ENCODE measurements at places on chromosomes 6 and 20.

DNA sequence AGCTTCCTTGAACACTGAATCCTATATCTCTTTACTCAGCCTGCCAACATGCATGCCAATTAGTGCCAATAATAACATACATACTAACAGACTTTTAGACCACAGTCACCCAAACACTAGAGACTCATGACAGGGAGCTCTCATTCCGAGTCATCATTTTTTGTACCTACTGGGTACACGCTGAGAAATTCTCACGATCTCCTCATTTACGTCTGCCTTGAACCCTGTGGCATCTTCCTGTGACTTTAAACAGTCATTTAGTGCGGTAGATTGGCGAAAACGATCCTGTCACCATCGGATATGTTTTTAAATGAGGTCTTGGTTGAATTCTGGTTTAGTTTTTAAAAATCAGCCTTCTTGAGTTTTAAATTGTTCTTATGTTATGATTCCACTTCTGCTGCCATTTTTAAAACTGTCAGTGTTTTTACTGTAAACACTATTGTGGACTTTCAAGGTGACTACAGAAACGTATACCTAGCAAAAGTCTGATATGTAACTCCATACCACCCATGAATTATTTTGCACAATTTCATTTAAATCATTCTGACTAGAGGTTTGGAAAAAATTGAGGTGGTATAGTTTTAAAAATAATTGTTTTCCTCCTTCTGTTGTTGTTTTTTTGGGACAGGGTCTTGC, 275.4 kb downstream of the TSHZ2 start:
- no peak for DNase-seq

DNA sequence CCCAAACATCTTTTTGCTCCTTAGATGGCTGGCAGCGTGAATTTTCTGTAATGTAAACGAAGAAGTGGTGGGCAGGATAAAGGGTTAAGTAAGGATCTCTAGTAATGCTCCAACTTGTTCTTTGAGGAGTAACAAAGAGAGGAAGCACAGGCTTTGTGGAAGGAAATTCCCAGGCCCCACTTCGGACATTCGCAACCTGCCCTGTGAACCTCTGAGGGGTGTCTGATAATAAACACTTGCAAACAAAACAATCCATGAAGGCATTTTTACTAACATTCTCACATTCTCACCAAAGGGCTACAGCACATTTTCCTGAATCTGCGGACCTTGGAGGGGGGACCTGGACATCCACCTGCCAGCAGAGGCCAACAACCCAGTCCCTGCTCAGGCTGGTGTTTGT, 25.8 kb upstream of the ADGRF5 start:
- DNase-seq = no peak

GRCh38 chr6:62391358-62391757, 105.3 kb upstream of the KHDRBS2 start:
- no peak for DNase-seq

DNA sequence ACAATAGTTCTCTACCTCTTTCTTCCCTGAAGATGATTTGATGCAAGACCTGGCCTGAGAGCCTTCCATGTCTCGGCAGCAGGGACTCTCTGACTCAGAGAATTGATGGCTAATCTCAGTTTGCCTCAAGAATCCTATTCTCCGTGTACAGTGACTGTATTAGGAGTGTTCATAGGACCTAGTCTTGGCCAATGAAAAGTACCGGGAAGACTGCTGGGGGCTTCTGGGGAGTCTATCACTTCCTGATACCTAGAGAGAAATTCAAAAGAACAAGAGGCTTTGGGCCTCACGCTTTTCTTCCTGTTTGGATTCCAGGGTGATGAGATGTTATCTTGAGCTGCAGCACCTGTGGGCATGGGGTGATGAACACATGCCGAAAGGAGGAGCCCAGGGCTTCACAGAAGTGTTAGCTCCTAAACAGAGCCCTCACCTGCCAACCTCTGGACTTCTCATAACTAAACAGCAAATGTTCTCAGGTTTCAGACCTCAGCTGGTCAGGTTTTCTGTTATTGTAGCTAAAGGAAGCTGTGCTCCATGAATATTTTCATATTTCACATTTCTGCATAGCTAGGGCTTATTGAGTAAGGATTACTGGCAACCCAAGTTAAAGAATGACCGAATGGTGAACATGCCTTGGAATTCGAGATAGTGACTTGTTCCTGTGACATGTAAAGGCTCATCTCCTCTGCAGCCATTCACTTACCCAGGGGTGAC, 323.1 kb upstream of the AGPAT4 start:
- no peak for DNase-seq

- DNase-seq = no peak
Measured at GRCh38 chr6:64289931-64290330, 654.3 kb downstream of the PHF3 start.
